ENCODE measurements at places on chromosomes 1 and 21.

DNA sequence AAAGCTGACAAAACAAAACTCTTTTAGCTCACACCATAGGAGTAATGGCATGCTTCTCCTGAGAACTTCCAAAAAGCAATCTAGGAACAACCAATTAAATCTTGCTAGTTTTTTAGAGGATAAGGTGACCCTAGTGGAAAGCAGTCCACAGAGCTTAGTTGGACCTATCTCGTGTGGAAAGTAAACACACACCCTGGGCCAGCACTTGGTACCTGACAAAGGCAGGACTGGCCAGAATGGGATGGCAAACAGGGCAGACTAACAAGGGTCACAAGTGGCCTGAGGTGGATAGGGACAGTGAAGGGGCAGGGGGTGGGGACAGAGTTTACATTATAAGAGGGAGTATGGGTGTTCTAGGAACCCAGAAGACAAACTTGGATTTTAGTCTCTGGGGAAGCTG is 22.0 kb downstream of the FMO4 start:
- DNase-seq, result no peak

- DNase-seq, result peak; percentile 48
Measured at GRCh38 chr1:6489799-6490180, 1.7 kb downstream of the PLEKHG5 start.

DNA sequence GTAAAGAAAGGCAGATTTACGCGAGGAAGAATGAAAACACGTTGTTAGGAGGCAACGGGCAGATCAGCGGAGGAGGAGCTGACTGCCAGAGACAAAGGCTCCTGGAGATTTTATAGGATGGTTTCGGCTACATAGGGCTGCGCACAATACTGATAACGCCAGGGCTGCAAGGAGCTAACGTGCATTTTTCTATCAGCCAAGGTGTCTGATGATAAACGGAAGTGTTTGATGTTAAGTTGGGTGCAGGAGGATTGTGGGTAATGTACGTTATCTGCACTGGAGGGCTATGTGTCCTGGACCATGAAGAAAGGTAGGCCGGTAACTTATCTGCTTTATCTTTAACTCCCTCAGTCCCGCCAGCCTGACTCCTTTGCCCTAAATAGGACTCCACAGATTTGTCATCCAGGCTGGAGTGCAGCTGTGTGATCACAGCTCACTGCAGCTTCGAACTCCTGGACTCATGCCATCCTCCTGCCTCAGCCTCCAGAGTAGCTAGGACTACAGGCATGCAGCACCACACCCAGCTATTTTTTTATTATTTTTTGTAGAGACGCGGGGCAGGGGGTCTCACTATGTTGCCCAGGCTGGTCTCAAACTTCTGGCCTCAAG is 29.6 kb downstream of the SETD4 start:
- no peak for DNase-seq

GRCh38 chr1:2894381-2895041 is 93.0 kb upstream of the TTC34 start:
- no peak for DNase-seq

DNA sequence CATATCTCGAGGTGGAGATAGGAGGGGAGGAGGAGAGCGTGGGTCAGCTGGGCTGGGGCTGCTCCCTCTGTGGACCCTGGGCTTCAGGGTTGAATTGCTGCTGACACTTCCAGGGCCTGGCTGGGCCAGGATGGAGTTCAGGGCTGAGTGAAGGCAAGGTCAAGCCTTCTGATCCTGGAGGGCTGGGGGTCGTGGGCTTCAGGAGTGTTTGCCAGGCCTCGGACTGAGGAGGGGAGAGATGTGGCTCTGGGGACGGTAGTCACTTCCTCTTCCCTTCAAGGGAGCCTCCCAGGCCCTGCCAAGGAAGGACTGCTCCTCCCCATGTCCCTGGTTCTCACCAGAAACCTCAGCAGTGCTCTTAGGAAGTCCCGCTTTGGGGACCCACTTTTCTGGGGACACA is 12.1 kb upstream of the FAM131C start:
- DNase-seq, result no peak

- no peak for DNase-seq
Measured at GRCh38 chr1:220458936-220459335, 69.0 kb upstream of the MARK1 start.

DNA sequence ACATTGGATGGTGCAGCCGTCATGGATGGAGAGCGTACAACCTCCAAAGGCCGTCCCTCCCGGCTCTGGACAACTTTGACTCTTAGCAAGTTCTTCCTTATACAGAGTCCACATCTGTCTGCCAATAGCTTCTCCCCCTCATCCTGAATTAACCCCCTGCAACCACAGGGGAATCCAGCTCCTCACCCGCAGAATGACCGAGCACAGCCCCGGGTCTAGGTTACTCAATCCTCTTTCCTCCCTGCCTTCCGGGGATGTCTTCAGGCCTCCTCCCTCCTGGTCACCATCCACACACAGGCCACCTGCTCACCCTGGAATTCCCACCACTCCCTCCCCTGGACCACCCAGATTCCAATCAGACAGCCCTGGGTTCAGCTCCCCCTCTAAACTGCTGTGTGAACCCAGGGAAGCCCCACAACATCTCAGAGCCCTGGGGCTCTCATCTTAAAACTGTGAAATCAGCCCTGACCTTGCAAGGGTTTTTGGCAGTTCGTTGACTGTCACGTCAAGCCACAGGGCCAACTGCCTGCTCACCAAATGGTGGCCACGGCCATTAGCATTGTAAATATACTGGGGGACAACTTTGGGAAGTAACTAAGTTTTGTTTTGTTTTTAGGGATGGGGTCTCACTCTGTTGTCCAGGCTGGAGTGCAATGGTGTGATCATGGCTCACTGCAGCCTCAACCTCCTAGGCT is 54.2 kb downstream of the HSPG2 start:
- no peak for DNase-seq

DNA sequence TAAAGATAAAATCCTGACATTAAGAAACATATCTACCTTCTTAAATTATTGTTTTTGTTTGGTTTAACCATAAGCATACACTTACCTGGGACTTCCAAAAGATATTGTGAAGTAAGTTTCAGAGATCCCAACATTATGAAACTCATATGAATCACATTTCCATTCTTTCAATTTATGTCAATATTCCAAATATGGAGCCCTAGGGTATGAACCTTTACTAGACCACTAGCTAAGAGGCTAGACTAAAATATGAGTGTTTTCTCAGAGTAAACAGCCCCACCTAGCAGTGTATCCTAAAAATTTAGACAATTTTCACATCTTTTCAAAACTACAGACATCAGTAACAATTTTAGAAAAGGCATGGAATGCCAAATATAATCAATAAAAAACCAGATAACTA is 24.4 kb downstream of the SCAF4 start:
- no peak for DNase-seq
